ENCODE measurements at places on chromosomes 5 and 9.

DNA sequence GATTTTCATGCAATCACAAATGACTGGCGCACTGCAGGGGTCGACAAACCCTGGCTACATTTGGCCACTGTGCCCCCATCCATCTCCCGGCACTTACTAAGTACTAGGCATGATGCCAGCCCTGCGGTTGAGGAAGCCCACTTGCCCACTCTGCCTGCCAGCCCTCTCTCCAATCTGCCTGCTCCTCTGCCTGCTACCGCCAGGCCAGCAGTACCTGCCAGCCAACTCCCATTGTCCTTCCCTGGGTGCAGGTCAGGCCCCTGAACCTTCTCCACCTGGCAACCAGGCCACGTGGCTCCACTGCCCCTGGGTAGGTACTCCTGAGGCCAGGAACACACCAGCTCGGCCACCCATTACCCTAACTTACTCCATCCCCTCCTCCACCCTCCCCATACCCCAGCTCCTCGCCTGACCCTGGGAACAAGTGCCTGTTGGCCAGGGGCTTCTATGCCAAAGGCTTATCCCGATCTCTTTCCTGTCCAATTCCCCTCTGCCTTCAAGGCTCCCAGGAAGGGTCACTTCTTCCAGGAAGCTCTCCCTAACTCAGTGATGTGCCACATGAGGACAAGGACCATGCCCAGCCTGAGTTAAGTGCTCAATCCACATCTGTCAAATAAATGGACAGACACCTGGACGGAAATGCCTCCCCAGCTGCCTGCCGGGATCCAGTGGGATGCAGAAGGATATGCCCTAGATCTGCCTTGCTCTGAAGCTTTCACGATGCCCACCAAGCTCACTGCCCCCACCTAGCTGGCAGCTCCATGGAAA, 6.6 kb downstream of the EEIG1 start:
- DNase-seq = no peak

DNA sequence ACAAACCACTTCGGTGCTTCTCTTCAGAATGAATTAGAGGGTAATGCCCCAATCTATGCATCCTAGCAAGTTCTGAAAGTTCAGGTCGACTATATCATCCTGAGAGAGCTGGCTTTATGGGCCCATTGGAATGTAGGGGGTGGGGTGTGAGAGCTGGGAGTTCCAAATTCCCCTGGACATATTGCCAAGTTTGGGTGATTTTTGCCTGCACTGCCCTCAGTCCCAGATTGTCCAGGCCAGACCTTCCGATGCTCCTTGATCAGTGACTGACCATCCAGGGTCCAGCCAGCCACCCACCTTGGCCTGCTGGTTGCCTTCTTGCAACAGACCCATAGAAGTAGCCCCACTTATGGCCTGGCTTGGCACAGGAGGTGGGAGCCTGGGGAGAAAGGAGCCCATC, 47.8 kb upstream of the CXCL14 start:
- no peak for DNase-seq

GRCh38 chr9:134751622-134752021, 110.0 kb downstream of the COL5A1 start:
- no peak for DNase-seq

DNA sequence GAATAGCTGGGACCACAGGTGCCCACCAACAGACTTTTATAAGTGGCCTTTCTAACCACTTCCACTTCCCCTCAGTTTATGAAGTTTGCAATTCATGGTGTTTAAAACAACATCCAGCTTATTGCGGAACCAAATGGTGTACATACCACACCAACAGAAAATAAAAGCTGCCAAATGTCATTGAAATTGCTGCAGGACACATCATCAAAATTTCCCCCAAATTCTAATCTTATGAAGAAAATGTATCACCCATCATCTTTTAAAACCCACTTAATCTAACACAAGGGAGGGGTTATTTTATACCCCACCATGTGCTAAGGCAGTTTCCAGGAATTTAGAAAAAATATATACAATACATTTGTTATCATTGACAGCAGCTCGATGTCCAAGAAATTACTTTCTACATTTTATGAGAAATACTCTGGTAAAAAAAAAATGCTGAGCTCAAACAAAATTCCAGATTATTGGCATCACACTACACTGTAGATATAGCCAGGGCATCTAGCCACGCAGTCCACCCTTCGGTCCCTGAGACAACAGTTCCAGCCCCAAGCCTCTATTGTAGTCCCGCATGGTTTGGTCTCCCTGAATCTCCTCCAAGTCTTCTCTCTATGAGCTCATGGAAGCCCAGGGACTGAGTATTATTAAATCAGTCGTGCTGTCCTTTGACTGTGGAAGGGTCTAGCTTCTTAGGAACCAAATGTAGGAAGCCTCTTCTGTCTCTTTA, 372.8 kb upstream of the SLC30A5 start:
- no peak for DNase-seq

DNA sequence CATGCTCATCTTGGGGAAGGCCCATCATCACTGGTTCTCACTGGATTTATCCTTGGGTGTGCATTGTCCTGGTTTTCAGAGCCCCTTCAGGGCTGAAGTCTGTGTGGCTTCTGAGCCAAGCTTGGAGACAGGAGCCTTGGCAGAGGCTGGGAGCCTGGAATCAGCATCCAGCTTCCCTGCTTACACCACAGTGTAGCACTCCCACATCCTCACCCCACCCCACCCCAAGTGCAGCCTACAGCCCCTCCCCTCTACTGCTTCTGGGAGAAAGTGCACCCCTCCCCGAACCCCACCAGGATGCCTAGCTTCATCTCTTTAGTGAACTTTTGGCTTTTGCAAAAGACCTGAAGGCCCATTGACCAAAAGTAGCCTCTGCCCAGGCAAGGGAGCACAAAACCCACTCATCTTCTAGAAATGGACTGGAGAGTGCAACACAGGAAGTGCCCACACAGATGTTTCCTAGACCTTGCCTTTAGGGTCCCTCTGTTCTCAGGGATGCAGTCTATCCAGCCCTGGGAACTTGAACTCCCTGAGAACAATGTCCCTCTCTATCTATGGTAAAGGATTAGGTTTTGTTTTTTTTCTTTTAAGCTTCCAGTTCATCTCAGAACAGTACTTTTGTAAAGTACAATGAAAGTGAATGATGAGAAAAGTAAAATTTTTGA, 189.7 kb downstream of the PALM2AKAP2 start:
- DNase-seq = no peak

DNA sequence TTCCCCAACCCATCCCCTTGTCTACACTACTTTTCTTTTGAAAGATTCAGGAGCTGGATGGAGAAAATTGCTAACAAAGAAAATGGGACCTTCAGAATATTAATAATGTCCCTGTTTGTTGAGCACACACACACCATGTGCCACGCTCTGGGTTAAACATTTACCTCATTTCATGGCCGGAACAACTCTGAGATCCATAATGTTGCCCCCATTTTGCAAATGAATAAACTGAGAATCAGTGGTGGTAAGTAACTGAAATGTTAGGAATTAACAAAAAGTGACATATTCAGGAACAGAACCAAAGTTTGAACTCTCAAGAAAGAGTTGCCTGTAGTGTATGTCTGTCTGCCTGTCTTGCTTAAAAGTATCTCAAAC, 51.4 kb upstream of the SMAD5 start:
- DNase-seq = no peak

GRCh38 chr9:86460216-86461002, 106.2 kb upstream of the TUT7 start:
- DNase-seq = no peak

GRCh38 chr9:93576258-93577077, at the start of gene PHF2:
PHF2 (plus strand) TSS chr9:93576584; CDS start chr9:93576774, 190 bp downstream.
- DNase-seq = no peak

- no peak for DNase-seq
Measured at GRCh38 chr9:136857166-136857565, 5.0 kb downstream of the MAMDC4 start.

GRCh38 chr5:140042643-140043507, at the start of gene NRG2:
NRG2 (minus strand) TSS chr5:140043299.
- no peak for DNase-seq

GRCh38 chr5:74235552-74235951, 405.0 kb downstream of the ENC1 start:
- no peak for DNase-seq

- peak; percentile 82 for DNase-seq
Measured at GRCh38 chr5:33824516-33825195, 67.1 kb downstream of the ADAMTS12 start.

GRCh38 chr5:127754259-127754658, 51.1 kb downstream of the CCDC192 start:
- peak; percentile 50 for DNase-seq

- DNase-seq = no peak
Measured at GRCh38 chr9:134550584-134550983, 91.0 kb upstream of the COL5A1 start.

DNA sequence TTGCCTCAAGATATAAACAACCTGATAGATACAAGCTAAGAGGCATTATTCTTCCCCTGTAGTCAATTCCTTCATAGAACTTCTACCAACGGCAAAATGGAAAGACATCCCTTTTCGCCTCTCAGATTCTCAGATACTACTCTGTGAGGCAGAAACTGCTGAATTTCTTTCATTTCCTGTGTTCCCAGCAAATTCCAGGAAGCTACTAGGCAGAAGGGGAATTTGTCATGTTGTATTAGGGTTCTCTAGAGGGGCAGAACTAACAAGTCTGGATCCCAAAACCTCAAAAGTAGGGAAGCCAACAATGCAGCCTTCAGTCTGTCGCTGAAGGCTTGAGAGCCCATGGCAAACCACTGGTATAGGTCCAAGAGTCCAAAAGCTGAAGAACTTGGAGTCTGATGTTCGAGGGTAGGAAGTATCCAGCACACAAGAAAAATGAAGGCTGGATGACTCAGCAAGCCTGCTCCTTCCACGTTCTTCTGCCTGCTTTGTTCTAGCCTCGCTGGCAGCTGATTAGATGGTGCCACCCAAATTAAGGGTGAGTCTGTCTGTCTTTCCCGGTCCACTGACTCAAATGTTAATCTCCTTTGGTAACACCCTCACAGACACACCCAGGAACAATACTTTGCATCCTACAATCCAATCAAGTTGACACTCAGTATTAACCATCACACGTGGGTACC, 15.2 kb downstream of the RNF180 start:
- no peak for DNase-seq

GRCh38 chr9:35603506-35603985, 1.5 kb upstream of the TESK1 start:
- peak; percentile 57 for DNase-seq

GRCh38 chr5:148856009-148856367, 29.6 kb downstream of the ADRB2 start:
- DNase-seq = no peak

GRCh38 chr9:82170866-82171265, 182.3 kb downstream of the SPATA31D1 start:
- no peak for DNase-seq

GRCh38 chr5:67657055-67657454, 460.5 kb upstream of the CD180 start:
- no peak for DNase-seq

- no peak for DNase-seq
Measured at GRCh38 chr9:134335486-134336220, 9.4 kb downstream of the RXRA start.

GRCh38 chr9:35051069-35051967, 21.1 kb downstream of the VCP start:
- no peak for DNase-seq

- DNase-seq = no peak
Measured at GRCh38 chr9:137404961-137405567, 17.9 kb downstream of the EXD3 start.

DNA sequence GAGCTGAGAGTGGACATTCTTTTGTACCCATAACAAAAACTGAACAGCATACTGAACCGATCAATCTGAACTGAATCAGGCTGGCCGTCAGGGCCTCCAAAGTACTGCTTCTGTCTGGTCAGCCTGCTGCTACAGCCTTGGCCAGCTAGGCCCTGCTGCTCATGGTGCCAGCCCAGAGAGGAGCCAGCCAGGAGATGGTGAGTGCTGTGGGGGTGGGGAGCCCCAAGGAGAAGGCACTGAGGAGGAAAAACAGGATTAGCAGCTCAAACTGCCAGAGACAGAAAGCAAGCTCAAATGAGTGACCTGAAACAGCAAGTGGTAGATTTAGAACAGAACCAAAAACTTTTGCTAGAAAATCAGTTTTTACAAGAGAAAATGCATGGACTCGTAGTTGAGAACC, 23.9 kb downstream of the SRP19 start:
- DNase-seq = no peak

DNA sequence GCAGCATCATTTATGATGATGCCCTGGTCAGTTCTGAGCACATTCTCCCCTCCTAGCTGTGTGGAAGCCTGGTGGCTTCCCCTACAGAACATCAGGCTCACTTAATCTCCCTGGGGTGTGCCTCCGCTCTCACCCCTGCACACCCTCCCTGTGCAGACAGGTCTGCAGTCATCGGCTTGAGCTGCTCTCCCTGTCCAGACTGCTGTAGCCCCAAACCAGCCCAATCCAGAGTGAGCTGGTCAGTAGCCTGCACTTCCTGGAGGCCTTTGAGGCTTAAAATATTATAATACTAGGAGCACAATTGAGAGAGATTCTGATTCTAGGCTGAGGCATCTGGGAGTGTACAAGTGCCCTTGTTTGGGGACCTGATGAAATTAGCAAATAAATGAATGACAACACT, 60.2 kb downstream of the PPARGC1B start:
- no peak for DNase-seq

DNA sequence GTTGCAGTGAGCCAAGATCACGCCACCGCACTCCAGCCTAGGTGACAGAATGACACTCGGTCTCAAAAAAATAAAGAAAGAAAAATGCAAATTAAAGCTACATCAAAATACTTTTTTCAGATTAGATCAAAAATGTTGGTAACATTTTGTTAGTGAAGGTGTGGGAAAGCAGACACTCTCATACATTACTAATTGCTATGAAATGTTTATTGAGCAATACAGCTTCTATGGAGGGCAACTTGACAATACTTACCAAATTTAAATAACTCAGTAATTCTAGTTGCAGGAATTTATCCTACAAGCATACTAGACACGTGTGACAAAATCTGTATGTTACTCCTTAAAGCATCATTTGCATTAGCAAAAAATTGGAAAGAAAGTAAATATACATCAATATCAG, 4.1 kb downstream of the TRIM23 start:
- no peak for DNase-seq

GRCh38 chr9:127869310-127870152, 7.9 kb downstream of the AK1 start:
- DNase-seq = no peak

- no peak for DNase-seq
Measured at GRCh38 chr5:141359790-141360426, at the start of gene PCDHGB2. PCDHGB2 (plus strand) TSS chr5:141359994; CDS start chr5:141360136, 142 bp downstream.

DNA sequence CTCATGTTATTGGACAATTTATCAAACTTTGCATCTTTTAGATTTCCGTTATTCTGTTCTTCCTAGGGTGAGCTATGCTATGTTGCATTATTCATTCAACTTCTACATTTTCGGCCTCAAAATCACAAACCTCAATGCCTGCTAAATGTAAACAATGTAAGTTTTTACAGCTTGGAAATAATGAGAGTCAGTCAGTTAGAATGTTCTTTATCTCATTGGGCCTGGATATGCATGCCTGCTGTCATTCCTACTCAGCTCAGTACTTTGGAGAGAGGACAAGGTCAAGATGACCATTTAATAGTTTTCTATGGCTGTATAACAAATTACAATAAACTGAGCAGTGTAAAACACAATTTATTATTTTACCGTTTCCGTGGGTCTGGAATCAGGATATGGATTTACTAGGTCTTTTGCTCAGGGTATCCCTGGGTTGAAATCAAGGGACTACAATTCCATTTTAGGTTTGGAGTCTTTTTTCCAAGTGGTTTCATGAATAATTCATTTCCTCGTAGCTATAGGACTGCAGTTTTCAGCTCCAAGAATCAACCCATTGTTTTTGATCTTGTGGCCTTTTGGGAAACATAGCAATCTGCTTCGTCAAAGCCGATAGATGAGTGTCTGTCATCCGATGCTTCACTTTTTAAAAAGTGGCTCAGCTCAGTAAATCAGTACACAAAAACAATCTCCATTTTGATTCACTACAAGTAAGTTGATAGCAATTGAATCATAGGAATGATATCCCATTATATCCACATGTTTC, 1143.2 kb upstream of the CDH6 start:
- DNase-seq = no peak

Data from AG04449 (cell line).